GM23248 (cell line): ENCODE measurements at places on chromosomes 7 and 10.

GRCh38 chr7:47670729-47671128 lies 88.8 kb upstream of the TNS3 start:
- DNase-seq = no peak

- peak; percentile 10 for DNase-seq
Measured at GRCh38 chr10:70932392-70933196, 44.2 kb upstream of the PCBD1 start.

GRCh38 chr7:99928994-99929729 lies at the start of gene GJC3:
GJC3 (minus strand) TSS chr7:99929620; CDS start chr7:99929620, 0 bp downstream.
- peak; percentile 78 for DNase-seq

GRCh38 chr7:83366629-83367028 lies 203.9 kb upstream of the PCLO start:
- DNase-seq = no peak

GRCh38 chr10:78415111-78415510 lies 381.4 kb downstream of the RPS24 start:
- DNase-seq = no peak

DNA sequence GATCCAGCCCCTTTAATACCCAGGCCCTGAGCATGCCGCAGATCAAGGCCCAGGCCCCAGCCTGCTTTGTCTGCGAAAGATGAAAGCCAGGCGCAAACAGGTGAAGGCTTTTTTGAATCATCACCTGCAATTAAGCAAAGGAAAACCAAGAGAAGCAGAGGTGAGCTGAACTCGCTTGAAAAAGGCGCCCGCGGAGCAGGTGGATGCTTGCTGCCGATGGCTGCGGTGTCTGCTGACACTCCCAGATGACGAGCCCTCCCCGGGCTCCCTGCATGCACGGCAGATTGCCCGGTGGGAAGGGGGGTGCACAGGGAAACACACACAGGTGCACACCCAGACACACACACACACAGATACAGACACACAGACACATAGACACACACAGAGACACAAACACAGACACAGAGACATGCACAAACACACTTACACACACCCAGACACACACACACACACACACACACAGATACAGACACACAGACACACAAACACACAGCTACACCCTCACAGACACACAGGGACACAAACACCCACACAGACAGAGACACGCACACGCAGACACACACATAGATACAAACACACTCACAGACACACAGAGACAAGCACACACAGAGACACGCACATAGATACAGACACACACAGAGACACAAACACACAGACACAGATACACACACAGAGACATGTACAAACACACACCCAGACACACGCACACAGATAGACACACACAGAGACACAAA lies 142.6 kb upstream of the RNF32 start:
- DNase-seq = no peak

DNA sequence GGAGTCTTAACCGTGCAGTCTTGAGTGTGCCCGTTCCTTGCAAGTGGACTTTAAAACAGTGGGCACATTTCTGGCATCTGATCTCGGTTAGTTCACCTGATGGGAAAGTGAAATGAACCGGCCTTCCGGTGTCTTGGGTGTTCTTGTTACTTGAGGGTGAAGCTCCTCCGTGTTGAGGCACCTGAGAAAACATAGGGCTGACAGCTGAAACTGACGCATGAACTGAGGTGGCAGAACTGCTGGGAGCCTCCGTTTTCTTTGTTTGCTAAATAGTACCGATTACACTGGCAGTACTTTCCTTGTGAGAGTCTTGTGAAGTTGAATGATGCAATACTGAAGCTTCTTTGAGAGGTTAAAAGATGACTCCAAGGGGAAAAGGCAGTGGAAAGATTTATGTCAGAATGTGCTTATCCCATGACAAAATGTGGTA lies 62.8 kb upstream of the SAMD8 start:
- peak; percentile 55 for DNase-seq

DNA sequence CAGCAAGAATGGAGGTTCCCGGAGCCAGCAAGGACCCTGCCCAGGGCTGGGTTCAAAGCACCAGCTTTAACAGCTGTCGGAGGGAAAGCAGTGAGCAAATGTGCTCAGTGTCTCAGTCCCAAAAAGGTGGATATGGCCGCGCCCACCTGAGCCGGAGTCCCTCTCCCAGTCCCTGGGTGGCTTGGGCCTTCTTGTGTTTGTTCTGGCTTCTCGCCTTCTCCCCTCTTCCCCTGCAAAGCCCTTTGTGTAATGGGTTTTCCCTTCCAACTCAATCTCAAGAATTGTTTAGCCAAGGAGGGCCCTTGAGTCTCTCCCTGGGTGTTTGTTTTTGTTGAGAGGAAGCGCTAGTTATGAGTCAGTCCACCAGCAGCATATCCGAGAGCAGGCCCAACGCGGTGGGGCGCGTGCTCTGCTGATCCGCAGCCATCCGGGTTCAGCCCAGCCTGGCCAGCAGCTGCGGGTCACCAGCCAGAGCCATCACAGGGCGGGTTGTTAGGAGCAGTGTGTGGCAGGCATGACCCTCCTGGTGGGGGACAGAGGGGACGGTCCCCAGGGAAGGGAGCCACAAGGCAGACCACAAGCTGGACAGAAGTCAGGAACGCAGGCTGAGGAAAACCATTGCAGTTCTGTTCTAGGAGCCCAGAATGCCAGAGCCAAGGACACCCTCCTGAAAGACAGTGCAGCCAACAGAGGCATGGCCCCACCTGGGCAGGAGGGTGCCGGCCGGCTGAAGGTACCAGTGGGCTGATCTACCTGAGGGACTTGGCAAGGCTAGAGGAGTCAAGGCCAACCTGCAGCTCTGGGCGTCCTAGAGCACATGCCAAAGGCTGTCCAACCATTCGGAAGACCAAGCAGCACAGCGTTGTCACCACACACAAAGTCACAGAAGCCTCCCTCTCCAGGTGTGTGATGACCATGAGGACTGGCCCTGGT lies 21.3 kb downstream of the CALML3 start:
- DNase-seq = no peak

- peak; percentile 63 for DNase-seq
Measured at GRCh38 chr10:48406204-48406603, 99.7 kb downstream of the MAPK8 start.

GRCh38 chr10:75475460-75476182 lies 44.2 kb downstream of the LRMDA start:
- peak; percentile 27 for DNase-seq

DNA sequence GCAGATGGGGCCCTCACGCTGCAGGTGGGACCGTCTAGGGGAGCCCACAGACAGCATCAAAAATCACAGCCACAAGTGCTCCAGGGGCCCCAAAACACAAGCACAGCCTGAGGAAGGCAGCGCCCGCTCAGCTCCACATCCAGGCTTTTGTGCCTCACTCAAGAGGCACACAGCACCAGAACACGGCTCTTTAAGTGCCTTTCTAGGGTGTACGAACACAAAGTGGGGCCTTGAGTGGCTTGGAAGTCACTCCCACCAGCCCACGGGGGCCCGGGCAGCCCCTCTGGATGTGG lies 65.2 kb downstream of the DIP2C start:
- DNase-seq = no peak

DNA sequence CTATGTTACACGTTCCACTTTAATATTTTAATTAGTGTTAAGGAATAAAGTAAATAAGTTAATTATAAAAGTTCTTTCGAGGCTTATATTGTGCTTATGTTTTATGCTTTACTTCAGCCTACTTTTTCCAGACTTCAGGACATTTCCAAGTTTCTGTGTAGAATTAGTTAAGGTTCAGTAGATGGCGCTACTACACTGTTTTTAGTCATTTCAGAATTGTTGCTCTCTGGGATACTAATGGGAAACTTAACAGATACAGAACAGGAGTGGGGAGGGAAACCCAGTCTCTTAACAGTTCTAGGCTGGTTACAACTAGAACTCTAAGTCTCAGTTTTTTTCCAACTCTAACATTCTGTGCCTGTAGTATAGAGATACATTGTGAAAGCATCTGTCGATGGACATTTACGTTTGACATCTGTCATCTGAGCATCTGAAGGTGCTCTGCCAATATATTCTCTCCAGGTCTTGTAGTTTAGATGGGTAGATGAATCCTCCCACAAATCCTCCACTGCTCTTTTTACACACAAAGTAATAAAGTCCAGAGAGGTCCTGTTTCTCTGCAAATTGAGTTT lies 56.8 kb upstream of the FAM171A1 start:
- DNase-seq = peak; percentile 68

- peak; percentile 71 for DNase-seq
Measured at GRCh38 chr10:89414879-89415821, 782 bp downstream of the IFIT5 start.

DNA sequence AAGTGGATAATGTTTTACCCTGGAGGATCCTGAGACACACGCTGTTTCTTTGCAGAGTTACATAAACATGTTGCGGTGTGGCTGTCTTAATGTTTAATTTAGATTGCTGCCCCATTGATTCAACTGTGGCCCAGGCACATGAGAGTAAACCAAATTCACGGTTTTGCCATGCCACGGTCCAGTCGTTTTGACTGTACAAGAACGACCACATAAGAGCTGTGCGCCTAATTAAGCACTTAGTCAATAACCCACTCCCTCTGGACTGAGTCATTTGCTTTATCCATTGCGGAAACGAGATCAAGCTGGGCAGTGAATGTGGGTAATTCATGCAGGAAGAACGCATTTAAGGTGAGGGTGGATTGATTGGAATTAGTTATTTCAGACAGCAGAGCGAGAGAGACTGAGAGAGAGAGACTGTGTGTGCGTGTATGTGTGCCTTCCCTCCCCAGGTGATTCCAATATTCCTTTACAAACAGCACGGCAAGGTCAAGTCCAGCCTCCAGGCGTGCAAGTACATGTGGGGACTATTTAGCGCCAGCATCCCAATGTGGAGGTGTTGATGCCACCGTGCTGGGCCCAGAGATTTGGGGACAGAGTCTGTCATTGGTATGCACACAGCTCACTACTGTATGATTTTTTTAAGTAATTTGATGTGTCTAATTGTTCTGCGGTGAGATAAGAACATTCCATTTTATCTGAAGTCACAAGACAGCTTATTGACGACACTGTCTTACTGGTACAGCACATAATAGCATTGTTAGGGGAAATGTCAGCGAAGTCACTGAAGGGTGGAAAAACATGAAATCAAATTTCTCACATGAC lies 8.4 kb upstream of the TEX36 start:
- no peak for DNase-seq

DNA sequence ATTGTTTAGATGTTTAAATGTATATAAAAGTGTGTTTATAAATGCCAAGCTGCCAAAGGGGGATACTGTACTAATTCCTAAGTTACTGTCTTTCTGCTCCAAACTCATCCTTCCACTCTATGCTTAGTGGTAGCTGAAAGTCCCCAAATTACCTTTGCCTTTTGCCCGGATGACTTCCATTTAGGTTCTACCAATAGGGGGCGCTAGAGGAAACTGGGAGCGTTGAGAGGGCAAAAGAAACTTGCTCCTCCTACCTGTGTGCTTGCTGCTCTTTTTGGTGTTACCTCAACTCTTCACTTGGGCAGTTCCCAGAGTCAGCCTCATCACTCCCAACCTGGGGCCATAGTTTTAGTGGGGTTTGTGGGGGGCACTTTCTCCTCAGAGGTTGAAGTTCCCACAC lies 5.9 kb upstream of the OR2A25 start:
- no peak for DNase-seq
